IMR-90 (cell line): ENCODE measurements at places on chromosomes 7 and 10. TPM values are rescaled to one million over a fixed set of nuclear protein-coding genes. Genes with fewer than 3 reads are reported as not detected.

- no peak for DNase-seq
These were observed 20.9 kb upstream of the TTYH3 start for GRCh38 chr7:2610898-2611297.

DNA sequence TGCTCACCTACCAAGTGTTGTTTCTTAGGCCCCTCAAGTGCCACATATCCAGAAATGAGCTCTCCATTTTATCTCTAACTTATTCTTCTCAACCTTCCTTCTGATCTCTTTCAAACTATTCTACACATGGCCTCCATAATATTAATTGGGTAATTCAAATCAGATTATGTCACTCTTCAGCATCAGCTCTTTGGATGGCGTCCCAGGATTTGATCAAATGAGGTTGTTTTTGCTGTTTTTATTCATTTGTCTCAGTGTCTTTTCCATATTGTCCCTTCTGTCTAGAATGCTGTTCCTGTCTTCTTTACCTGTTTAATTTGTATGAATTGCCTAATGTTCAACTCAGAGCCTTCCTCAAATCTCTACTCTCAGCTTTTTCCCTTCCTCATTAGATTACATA is 234.6 kb upstream of the CXCL12 start:
- DNase-seq, result no peak

GRCh38 chr7:116863936-116864500 is 1.6 kb downstream of the CAPZA2 start:
- no peak for DNase-seq

GRCh38 chr10:96073722-96074121 is 30.3 kb downstream of the CCNJ start:
- peak; percentile 85 for DNase-seq

DNA sequence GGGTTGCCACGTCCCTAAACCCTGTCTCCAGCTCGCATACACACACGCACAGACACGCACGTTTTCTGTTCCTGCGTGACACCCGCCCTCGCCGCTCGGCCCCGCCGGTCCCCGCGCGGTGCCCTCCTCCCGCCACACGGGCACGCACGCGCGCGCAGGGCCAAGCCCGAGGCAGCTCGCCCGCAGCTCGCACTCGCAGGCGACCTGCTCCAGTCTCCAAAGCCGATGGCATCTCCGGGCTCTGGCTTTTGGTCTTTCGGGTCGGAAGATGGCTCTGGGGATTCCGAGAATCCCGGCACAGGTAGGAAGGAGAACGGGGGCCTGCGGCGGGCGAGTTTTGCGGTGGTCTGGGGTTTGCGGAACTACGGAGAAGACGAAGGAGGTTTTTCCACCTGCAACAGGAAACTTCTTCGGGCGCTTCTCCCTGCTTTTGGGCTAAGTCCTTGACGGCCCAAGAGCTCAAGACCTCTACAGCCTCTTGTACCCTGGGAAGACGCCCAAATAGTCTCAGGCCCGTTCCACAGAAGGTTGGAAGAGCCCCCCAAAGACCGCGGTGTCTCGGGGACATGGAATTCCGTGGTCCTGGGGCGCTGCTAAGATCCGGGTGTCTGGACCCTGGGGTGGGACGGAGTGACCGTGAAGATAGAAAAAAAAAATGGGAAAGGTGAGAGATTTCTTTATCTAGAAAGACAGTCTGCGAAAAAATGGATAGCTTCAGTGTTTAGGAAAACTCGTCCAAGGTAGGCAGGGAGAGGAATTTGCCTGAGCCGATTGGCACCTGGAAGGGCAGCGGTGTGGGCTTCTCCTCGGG is at the start of gene GAD2:
Gene GAD2, plus strand, starts transcription at position 190 of the 811 bp plus-strand sequence. Its CDS starts 36 bp downstream, at position 226.
- DNase-seq, result no peak

DNA sequence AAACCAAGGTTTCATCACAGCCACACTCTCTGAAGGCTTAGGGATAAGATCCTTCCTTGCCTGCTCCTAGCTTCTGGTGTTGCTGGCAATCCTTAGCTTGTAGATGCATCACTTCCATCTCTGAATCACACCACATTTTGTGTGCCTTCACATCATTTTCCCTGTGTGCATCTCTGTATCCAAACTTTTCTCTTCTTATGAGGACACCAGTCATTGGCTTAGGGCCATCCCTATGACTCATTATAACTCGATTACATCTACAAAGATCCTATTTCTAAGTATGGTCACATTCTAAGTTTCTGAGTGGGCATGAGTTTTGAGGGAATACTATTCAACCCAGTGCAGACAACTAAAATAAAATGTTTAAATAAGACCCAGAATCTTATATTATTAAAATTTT is 121.7 kb downstream of the C7orf25 start:
- DNase-seq, result peak; percentile 2

GRCh38 chr7:39271402-39271801 is 293.7 kb downstream of the POU6F2 start:
- no peak for DNase-seq

DNA sequence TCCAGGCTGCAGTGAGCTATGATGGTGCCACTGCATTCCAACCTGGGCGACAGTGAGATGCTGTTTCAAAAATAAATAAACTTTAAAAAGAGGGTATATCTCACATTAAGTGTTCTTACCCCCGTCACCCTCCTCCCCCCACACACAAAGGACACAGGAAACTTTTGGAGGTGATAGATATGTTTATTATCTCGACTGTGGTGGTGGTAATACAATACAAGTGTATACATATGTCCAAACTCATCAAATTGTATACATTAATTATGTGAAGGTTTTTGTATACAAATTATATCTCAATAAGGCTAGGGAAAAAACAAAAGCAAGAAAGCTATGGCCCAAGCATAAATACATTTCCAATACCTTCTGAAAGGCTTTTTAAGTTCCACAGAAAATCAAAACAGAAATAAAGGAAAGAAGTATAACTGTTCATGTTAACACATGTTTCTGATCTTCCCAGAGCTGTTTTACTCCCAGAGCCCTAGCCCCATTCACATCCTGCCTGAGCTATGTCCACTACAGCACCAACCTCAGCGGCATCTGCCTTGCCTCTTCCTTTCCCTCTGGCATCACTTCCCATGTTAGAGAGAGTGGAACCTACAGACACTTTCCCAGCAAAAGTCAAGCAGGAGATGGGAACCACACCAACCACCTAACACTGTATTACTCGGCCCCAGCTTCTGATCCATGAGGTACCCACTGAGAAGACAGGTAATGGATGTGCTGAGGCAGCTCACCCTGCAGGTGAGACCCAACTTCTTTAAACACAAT is 48.1 kb downstream of the SGMS1 start:
- DNase-seq, result no peak

DNA sequence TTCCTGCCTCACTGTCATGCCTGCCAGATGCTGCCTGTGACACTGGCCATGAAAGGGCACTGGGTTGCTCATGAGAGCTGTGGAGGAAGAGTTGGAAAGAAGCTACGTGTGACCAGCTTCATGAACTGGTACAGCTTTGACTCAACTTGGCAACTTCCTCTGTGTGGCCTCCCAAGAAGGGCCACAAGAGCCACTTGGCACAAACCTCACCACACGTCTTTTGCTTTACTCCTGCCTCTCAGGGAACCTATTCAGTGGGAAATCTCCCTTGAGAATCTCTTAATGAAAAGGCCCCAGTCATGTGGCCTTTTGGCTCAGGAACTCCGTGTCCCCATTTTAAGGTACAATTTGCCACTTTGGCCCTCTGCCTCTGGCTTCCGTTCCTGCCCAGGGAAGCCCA is 54.5 kb downstream of the FRMD4A start:
- no peak for DNase-seq

DNA sequence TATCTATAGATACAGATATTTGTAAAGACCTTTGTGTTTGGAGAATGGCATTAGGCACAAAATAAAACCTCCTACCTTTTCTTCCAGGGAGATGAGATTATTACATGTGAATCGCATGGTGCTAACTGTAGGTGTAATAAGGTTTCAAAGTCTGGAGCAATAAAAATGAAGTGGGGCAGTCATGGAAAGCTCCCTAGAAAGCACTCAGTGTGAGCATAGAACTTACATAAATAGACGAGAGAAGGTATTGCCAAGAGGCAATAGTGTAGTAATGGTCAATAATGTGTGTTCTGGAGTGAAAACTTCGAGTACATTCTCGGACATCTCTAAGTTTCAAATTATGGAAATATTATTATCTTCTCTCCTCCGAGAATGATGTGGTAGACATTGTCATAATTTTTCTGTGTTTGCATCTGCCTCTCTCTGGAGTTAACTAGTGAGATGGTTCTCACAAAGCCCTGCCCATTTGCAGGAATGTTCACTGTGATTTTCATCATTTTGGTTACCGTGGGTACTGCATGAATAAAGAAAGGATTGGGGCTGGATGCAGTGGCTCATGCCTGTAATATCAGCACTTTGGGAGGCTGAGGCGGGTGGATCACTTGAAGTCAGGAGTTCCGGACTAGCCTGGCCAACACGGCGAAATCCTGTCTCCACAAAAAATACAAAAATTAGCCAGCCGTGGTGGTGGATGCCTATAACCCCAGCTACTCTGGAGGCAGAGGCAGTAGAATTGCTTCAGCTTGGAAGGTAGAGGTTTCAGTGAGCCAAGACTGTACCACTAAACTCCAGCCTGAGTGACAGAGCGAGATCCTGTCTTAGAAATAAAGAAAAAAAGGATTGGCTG is 10.6 kb downstream of the VIM start:
- peak; percentile 80 for DNase-seq

- DNase-seq, result peak; percentile 55
These were observed 33.4 kb downstream of the CCM2 start for GRCh38 chr7:45033261-45033930.

GRCh38 chr10:23886355-23886754 is 322.6 kb upstream of the KIAA1217 start:
- DNase-seq, result no peak

- DNase-seq, result no peak
These were observed 31.8 kb upstream of the SRGN start for GRCh38 chr10:69056129-69056528.

DNA sequence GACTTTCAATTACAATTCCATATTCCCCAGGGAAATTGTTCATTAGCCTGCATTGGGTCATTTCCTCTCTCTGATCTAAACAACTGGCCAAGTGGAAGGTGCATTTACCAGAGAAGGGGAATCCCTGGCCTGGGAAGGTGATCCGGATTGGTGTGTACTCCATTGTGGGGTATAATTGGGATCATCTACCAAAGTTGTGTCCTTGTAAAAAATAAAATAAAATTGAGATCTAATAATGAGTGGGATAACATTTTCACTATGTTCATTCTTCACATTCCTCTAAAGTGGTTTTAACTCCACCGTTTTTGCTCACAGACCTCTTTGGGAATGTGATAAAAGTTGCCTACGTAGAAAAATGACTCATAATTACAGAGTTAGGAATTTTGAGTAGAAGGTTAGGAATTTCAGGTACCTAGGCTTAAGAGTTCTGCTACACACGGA is 22.8 kb downstream of the ARL5B start:
- peak; percentile 65 for DNase-seq

- DNase-seq, result no peak
These were observed 3.5 kb downstream of the PRR15 start for GRCh38 chr7:29567174-29567573.

DNA sequence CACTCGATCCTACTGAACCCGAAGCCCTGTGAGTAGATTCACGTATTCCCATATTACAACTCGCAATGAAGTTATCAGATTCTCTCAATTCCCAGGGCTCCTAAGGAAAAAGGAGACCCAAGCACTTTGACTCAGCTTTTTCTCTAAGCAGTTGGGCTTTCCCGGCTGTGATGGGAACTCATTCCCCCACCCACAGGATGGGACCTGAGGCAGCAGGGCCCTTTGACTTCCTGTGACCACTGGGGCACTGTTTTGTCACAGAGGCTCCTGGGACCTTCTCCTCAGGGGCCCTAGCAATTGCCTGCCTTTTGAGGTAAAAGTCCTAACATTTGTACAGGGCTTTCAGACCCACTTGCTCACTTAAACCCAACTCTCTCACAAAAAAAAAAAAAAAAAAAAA is 122.8 kb upstream of the PDLIM1 start:
- DNase-seq, result no peak

DNA sequence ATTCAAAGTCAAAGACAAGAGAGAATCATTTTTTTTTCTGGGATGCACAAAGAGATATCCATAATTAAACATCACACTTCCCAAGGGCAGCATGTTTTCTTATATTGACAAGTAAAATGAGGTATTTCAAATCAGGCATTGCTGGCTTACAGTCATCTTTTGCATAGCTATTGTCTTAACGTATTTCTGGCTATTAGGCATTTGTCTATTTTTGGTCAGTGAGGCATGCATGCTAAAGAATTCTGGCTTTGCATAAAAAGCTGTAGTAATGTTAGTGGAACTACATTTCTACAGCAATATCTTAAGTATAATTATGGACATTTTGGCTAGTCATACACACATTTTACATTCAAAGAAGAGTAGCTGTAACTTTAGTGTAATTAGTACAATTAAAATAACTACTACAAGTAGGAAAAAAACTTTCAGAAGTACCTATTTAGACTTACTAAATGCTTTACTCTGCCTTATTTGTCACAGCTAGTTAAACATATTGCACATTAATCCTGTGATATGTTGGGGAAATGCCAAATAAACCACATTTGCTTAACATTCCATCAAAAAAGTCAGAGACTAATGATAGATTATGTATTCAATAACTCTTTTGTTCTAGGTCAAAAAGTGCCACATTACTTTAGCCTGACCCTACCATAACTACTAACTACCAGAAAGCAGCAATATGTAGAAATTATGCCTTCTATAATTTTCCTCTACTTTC is 76.4 kb downstream of the RELN start:
- peak; percentile 62 for DNase-seq

DNA sequence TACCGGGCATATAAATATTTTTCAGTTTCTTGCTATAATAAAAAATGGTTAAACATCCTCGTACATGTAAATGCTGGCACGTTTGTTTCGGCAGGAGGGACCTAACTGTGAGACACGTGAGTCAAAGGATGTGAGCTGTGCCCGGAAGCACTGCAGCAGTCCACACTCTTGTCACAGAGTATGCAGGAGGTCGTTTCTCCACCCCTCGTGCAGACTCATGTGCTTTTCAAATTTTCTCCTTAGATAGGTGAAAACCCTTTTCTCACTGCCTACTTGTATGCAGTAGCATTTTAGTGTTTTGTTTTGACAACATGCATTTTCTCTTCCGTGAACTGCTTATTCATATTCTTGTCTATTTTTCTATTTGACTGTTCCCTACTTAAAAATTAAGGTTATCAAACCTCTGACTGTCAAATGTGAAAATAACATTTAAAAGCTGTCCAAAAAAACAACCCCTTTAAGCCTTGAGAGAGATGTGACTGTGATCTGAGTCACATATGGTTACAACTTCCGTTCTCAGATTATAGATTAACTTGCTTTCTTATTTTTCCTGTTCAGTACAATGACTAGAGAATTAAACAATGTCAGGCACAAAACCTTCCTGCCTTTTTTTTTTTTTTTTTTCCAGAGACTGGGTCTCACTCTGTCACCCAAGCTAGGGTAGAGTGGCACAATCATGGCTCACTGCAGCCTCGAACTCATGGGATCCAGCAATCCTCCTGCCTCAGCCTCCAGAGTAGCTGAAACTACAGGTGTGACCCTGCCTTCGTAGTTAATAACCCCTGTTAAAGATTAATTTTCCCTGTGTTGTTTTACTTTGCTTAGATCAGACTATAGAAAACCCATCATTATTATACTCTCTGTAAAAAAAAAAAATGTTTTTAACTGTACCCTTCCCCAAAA is 45.1 kb downstream of the DPY19L1 start:
- peak; percentile 70 for DNase-seq

- DNase-seq, result peak; percentile 58
These were observed 117.9 kb downstream of the SND1 start for GRCh38 chr7:127769696-127770400.

DRGX gene
- not detected in 2 replicates for total RNA-seq

MDFIC gene
- 29.7 and 35.0 TPM in 2 replicates for total RNA-seq

ITIH2 gene
- total RNA-seq, result not detected in 2 replicates

OR9A2 gene
- total RNA-seq, result not detected in 2 replicates

TRPV5 gene
- not detected in 2 replicates for total RNA-seq

VIPR2 gene
- total RNA-seq, result not detected in 2 replicates

EPHA1 gene
- not detected in 2 replicates for total RNA-seq

NPTX2 gene
- under 0.01 TPM in 2 replicates for total RNA-seq

PALD1 gene
- total RNA-seq, result under 0.01 and 0.18 TPM in 2 replicates
